ENCODE measurements at places on chromosomes 16 and 17.

- DNase-seq, result no peak
Measured at GRCh38 chr17:59287452-59287851, 44.0 kb upstream of the YPEL2 start.

DNA sequence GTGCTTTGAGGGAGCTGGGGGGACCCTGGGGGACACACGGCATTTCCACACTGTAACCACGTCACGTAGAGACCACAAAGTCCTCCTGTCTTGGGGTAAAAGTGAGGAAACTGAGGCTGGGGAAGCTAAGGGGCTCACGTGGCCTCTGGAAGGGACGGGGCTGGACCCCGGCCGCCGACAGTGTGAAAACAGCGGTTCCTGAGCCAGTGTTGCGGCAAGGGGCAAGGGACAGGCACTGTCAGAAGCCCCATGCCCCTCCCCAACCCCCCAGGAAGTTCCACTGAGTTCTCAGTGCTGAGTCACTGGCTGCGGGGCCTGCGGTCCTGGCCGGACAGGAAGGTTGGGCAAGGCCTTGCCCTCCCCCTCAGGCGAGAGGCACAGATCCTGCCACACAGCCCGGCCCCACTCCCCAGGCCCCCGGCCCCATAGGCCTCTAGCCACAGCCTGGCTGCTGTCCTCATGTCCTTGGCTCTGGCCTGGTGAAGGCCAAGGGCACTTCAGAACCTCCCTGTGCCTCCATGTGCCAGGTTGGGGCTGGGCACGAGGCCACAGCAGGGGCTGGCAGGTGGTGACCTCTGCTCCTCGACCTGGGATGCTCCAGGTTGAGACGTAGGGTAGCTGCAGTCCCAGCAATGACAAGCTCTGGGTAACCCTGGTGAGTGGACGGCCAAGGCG, 5.0 kb upstream of the CCDC57 start:
- DNase-seq, result no peak

DNA sequence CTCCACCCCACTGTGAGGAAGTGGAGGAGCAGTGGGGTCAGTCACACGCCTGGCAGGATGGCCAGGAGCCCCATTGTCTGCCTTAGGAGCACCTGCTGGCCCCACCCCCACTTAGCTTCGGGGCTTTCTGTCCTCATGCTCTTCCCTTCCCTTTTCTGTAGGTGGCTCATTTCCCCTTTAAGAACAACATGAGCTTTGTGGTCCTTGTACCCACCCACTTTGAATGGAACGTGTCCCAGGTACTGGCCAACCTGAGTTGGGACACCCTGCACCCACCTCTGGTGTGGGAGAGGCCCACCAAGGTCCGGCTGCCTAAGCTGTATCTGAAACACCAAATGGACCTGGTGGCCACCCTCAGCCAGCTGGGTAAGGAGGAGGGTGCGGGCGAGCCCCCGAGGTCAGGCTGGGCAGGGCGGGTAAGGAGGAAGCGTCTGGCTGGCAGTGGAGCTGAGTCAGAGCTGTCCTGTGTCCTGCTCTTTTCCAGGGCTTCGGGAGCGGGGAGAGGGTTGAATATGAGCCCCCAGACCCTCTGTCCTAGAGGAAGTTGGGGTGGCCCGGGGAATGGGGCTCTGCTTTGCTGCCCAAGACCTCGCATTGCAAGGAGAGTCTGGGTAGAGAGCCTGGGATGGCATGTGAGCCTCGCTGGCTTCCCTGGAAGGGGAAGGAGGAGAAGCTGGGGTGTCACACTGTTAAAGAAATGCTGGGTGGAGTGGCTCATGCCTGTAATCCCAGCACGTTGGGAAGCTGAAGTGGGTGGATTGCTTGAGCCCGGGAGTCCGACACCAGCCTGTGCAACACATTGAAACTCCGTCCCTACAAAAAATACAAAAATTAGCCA, 9.2 kb upstream of the SERPINF1 start:
- no peak for DNase-seq

DNA sequence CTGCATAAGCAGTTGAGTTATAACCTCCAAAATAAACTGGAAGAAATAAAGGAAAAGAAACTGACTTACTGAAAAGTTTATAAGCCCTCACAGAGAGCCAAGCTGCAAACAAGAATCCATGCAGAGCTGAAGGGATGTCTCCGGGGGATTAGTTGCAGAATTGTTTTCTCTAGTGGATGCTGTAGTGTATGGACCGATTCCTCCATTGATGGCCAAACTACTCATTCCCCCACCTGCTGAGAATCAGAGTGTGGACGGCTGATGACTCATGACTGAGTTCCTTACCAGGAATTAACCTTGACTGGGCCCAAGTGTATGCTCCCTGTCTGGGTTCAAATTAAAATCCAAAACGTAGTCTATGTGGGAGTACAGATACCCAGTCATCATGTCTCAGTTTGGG, 93.9 kb upstream of the CDH8 start:
- no peak for DNase-seq

DNA sequence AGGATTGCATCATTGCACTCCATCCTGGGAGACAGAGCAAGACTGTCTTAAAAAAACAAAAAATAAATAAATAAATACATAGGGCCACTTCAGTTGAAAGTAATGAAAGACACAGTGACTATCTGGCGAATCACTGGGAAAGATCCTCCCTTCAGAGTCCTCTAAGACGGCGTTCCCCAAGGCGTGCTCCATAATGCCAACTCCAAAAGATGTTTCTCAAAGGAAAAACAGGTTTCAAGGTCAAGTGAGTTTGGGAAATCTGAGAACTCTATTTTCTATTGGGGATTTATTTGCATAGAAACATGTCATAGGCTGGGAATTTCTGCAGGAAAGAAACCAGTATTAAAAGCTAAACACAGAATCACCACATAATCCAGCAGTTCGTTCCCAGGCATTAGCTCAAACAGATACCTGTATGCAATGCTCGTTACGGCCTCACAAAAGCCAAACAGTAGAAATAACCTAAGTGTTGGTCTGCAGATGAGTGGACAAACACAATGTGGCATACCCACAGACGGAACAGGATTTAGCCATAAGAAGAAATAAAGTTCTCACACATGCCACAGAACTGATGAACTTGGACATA, 7.9 kb downstream of the KLHDC4 start:
- DNase-seq, result no peak

DNA sequence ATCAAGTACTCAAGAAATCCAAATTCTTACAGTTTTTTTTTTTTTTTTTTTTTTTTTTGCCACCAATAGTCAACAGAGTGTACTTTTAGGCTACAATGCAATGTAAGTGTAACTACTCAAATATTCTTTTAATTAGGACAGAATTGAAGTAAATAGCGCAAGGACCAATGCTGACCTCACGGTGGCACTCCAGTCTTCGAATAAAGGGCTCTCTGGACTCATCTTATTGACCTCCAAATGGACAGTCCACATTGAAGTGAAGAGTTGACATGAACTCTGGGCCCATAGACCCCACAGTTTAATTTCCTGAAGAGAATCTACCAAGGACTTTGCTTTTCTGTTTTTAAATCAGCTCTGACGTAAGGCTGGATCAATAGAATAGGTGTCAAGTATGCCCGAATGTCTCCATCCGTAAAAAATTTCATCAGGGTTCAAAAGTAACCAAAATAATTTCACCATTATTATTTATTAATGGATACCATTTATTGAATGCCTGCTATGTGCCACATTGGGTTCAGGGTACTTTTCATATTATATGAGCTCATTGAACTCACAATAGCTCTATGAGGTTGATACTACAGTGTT, 7.3 kb upstream of the DDX52 start:
- DNase-seq, result no peak

DNA sequence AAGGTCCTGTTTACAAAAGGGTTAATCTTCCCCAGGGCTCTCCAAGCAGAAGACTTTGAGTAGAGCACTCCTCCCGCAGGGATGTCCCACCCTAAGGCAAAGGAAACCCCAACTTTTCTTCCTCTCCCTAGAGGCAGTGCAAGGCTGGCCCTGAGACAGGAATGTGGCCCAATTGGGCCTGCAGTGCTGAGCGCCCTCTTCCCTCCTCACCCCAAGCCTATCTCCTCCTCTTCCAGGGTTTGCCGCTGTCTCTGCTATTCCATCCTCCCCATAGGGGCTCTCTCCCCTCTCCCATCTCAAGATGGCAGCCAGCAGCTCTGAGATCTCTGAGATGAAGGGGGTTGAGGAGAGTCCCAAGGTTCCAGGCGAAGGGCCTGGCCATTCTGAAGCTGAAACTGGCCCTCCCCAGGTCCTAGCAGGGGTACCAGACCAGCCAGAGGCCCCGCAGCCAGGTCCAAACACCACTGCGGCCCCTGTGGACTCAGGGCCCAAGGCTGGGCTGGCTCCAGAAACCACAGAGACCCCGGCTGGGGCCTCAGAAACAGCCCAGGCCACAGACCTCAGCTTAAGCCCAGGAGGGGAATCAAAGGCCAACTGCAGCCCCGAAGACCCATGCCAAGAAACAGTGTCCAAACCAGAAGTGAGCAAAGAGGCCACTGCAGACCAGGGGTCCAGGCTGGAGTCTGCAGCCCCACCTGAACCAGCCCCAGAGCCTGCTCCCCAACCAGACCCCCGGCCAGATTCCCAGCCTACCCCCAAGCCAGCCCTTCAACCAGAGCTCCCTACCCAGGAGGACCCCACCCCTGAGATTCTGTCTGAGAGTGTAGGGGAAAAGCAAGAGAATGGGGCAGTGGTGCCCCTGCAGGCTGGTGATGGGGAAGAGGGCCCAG, 1.0 kb downstream of the PRRT2 start:
- DNase-seq, result no peak

GRCh38 chr17:60629120-60629519, 29.1 kb downstream of the PPM1D start:
- no peak for DNase-seq

DNA sequence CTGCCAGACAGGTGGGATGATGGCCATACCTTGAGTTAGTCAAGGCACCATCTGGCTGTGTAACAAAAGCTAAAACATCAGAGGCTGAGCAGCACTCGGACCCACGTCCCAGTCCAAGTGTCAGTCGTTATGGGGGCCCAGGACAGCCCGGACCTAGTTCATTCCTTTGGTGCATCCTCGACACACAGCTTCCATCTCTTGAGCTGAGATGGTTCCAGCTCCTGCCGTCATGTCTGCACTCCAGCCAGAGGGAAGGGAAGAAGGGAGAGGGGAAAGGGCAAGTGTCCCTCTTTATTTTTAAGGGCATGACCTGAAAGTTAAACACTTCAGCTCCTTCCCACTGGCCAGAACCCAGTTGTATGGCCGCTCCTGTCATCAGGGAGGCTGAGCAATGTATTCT, 218.0 kb downstream of the SEC14L1 start:
- no peak for DNase-seq

GRCh38 chr16:15583526-15583925, 59.4 kb downstream of the MARF1 start:
- no peak for DNase-seq

DNA sequence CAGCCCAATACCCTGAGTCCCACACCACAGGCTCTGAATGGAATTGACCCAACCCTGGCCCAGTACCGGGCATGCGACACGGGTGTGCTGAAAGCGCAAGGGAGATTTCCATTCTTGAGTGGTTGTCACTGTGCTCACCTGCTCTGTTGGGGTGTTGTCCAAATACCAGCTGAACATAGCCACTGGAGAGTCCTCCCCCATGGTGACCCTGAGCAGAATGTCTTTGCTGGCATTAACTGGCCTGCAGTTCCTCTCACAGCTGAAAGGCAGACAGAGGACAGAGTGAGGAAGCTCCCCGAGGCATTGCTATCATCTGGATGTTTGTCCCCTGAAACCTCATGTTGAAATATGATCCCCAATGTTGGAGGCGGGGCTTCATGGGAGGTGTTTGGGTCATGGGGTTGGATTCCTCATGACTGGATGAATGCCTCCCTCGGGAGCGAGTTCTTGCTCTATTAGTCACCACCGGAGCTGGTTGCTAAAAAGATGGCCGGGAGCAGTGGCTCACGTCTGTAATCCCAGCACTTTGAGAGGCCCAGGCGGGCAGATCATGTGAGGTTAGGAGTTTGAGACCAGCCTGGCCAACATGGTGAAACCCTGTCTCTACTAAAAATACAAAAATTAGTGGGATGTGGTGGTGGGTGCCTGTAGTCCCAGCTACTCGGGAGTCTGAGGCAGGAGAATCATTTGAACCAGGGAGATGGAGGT, 57.3 kb upstream of the BCO1 start:
- no peak for DNase-seq

GRCh38 chr17:42009170-42009569, 8.1 kb downstream of the DNAJC7 start:
- DNase-seq, result no peak

DNA sequence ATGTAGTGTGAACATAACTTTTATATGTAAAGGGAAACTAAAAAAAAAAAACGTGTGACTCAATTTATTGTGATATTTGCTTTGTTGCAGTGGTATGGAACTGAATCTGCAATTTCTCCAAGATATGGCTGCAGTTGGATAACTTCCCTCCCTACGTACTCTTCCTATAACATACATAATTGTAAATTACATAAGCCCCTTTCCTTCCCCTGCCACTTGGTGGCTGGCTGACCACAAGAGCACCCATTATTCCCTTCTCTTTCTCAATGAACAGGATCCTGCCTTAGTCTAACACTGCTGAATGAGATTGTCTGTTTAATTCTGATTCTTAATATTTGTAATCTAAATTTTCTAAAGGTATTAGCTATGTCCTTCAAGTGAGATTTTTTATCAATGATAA, 27.8 kb downstream of the CCL4 start:
- no peak for DNase-seq

DNA sequence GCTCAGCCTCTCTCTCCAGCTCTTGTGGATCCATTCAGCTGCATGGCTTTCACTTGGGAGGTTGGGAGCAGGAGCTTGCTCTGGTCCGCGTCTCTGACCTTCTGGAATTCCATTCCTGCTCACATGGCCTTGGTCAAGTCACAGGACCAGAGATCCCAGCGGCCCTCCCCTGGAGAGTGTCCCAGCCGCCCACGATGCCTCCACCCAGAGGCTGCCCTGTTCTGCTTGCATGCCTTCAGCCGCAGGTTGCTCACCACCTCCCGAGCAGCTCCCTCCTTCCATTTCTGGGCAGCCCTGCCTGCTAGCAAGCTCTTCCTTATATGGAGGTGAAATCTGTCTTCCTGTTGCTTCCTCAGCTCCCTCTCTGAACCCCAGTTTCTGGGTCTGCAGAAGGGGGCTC, 32.6 kb downstream of the RAI1 start:
- no peak for DNase-seq

DNA sequence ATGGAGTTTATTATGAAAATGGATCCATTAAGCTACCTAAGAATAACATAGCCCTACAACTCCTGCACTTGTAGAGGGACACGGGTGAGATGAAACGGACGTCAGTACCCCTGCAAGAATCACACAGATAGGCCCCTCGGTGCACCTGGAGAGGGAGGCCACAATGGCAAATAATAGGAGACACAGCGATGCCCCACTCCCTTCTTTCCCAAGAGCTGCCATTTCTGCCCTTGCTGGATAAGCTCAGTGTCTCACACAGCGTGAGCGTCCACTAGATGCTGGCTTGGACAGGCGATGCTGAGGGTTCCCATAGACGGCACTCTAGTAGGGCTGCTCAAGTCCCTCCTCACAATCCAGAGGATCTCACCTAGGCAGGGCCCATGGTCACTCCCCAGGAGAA, 67.8 kb downstream of the ADCY9 start:
- no peak for DNase-seq

- no peak for DNase-seq
Measured at GRCh38 chr16:66939366-66939765, 4.0 kb downstream of the CES2 start.

GRCh38 chr17:41678907-41679739, 9.6 kb upstream of the EIF1 start:
- no peak for DNase-seq

- DNase-seq, result peak; percentile 63
Measured at GRCh38 chr17:7573324-7574080, 5.9 kb upstream of the CD68 start.

Measured in GM19239 (cell line).